ENCODE measurements at places on chromosomes 13 and 19.

DNA sequence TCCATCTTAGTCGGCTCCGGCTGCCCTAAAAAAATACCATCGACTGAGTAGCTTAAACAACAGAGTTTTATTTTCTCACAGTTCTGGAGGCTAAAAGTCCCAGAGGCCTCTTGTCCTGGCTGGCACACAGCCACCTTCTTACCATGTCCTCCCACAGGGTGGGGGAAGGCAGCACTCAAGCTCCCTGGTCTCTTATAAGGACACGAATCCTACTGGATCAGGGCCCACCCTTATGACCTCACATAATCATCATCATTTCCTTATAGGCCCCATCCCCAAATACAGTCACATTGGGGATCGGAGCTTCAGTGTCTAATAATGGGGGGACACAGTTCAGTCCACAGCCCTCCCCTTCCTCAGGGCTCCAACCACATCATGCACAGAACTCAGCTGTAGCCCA, 2.6 kb upstream of the TUBA3C start:
- DNase-seq = no peak

- no peak for DNase-seq
Observed at GRCh38 chr19:10747674-10748073, 29.8 kb downstream of the DNM2 start.

DNA sequence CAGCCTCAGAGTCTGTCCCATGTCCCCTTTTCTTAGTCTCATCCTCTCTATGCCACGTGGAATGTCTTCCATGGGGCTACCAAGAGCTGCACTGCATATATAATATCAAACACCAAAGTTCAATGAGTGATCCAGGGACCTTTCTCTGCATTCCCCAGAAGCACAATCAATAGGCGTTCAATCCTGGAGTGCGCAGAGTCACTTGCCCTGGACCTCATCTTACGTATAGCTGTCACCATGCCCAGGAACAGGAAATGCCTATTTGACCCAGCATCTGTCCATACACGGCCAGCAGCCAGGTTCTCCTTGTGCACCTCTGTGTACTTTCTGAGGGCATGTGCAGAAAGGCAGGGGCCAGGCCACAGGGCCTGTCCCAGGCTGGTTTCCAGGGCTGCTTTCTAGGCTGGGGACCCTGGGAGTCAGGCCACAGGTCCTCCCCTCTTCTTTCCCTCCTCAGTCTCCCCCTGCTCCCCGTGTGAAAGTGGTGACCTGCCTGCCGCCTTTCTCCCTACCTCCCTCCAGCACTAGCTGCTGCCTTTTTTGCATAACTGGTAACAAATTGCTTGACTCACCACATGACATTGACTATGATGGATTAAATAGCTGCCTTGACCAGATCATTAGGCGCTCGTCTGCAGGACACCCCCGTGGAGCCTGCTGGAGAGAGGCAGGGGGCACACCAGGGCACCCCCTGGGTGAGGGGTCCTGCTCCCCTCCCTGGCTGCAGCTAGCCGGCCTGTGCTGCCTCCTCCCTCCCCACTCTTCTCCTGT, 222.0 kb downstream of the ZNF536 start:
- DNase-seq = no peak

DNA sequence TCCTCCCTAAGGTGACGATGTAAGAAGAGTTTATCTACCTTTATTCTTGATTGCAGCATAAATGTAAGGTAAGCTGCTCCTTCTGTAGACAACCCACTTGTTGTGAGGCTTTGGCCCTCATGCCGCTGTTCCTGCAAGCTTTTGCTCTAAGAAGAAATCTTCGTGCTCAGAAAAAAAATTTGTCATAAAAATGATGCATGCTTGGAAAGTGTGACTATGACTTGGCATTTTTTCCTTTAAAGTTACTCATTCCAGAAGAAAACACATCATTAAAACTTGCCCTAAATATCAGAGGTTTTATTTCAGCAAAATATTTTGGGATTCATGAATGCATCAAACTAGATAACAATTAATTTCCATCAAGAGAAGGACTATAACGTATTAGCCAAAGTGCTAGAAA, 39.8 kb downstream of the KCTD12 start:
- no peak for DNase-seq

DNA sequence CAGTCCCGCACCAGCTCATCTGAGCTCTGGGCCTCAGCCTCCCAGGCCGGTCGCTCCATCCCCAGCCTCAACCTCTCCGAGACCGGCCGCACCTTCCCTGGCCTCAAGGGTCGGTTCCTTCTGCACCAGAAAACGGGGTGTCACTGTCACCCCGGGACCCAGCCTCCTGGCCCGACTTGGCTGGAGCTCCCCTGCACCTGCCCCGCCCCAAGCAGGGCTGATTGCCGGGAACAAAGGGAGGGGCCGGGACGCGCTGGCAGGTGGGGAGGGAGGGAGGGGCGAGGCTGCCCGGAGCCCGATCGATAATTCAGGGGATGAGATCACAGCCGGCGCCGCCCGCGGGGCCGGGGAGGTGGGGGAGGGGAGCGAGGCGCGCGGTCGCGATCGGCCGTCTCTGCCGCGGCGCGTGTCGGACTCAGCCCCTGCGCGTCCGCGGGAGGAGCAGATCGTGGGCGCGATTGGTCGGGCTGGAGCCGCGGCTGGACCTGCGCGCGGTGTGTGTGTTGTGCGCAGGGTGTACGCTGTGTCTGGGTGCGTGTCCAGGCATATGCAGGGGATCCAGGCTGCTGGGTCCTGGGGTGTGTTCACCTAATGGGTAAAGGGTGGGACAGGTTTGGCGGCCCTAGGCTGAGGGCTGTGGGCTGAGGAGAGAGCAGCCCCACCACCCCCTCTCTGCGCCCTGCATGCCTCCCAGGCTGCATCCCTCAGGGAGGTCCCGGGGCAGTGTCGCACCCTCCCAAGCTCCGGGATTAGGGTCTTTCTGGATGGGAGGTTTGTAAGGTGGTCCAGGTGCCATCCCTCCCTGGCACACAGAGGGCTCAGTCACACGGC, 1.1 kb upstream of the SHC2 start:
- DNase-seq = no peak

GRCh38 chr13:109872864-109873263, 86.5 kb upstream of the IRS2 start:
- DNase-seq = no peak

GRCh38 chr13:51925865-51926527, 64.2 kb downstream of the CCDC70 start:
- no peak for DNase-seq

GRCh38 chr19:56174550-56174949, 1.3 kb upstream of the GALP start:
- no peak for DNase-seq

- no peak for DNase-seq
Observed at GRCh38 chr19:41689993-41690800, 2.1 kb upstream of the CEACAM7 start.

DNA sequence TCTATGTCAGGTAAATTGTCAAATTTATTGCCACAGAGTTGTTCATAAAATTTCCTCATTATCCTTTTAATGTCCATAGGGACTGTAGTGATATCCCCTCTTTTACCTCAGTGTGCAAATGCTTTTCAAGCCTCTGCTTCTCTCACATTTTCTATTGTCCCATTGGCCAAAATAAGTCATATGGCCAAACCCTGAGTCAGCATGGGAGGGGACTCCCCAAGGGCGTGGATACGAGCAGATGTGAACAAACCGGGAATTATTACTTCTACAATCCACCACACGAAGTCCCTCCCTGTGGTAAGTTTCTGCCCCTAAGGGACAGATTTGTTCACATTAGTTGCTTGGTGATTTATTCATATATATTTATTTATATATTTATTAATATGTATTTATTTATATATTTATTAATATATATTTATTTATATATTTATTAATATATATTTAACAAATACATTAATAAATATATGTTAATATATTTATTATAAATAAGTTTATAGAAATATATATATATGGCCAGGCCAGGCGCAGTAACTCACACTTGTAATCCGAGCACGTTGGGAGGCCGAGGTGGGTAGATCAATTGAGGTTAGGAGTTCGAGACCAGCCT, 20.1 kb upstream of the CAMSAP3 start:
- DNase-seq = no peak

DNA sequence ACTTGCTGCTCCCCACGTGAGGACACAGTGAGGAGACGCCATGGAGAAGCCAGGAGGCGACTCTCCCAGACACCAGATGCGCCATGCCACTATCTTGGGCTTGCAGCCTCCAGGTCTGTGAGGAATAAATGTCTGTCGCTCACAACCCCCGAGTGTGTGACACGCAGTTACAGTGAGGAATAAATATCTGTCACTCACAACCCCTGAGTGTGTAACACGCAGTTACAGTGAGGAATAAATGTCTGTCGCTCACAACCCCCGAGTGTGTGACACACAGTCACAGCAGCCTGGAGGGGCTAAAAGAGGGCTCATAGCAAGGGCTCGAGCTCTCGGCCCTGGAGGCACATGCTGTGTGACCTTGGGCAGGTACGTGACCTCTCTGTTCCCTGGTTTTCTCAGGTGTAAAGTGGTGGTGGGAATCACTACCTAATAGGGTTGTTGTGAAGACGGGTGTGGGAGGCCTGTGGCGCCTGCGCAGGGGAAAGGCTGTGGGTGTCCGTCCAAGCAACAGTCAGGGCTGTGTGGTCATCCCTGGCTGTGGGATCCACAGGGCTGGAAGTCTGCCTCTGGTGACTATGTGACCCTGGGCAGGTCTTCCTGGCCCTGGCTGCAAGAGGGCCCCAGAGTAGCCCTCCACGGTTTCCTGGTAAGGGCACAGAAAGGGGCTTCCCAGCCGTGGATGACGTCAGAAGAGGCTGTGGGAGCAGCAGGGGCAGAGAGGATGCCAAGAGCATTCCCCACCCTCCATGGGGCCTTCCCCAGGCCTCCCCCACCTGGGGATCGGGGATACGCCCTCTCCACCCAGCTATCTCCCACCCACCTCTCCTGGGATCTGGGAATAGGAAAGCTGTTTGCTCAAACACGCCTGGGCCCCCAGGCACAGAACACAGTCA, 77.7 kb downstream of the C1QTNF9 start:
- no peak for DNase-seq

DNA sequence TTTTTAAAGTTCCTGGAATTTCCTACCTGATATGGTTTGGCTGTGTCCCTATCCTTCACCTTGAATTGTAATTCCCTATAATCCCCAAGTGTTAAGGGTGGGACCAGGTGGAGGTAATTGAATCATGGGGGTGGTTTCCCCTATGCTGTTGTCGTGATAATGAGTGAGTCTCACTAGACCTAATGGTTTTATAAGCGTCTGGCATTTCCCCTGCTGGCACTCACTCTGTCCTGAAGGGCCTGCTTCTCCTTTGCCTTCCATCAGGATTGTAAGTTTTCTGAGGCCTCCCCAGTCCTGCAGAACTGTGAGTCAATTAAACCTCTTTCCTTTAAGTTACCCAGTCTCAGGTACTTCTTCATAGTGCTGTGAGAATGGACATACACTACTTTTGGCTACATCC, 298.7 kb downstream of the HS6ST3 start:
- DNase-seq = no peak

- no peak for DNase-seq
Observed at GRCh38 chr13:103815619-103816018, 749.4 kb upstream of the SLC10A2 start.

- DNase-seq = no peak
Observed at GRCh38 chr19:38522915-38523314, 89.4 kb downstream of the RYR1 start.

DNA sequence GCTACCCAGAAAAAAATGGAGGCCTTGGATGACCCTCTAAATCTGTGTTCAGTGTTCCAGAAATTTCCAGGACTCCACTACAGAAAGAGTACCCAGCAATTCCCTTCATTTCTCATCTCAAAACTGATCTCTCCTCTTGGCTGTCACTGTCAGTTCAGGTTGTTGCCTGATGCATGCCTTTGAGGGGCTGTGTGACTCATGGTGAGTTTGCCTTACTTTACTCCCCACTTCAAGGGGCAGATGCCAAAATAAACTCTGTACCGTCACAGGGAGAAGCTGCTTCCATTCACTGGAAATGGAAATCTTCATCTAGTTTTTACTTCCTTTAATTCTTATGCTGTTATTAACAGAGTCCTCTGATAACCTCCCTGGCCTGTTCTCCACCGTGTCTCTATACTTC, 1075.0 kb downstream of the DIAPH3 start:
- DNase-seq = no peak

- DNase-seq = no peak
Observed at GRCh38 chr19:5870986-5871394, 650 bp upstream of the FUT5 start.

- DNase-seq = no peak
Observed at GRCh38 chr13:65063753-65064152, 2166.4 kb downstream of the PCDH9 start.

- DNase-seq = no peak
Observed at GRCh38 chr19:38634757-38635482, 12.5 kb upstream of the ACTN4 start.

DNA sequence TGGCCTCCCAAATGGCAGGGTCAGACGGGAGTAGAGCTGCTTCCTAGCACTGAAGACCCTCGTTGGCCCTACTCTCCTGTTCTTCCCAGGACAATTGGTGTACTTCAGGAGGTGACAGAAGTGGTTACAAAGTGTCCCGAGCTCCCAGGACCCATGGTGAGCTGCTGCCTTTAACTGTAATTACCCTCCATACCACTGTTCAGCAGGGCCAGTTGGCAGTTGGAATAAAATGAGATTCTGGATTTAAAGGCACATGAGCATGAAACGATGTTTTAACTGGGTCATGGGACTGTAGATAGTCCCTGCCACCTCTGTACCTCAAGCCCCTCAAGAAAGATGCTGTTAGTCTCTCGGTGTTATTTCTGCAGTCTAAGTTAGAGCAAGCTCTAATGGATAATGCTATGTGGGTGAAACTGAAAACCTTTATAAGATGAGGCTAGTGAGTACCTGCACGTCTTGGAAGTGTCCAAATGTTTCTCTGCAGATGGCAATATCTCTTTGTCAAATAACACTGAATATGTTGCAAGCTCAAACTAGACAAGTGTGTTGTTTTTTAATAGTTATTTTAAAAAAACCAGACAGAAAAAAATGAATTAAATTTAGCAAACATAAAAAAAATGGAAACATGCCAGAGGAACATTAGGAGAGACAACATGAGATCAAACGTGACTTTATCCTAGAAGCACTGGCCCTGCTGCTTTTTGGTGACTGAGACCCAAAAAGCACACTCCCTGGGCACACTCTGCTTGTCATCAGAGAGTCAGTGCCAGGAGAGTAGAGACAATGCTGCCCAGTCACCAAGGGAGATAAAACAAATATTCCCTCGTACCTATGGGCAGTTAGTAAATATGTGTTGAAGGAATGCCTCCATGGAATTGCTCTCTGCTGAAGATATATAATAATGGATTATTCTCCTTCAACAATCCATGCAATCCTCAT, 266.3 kb downstream of the LMO7 start:
- DNase-seq = no peak

- no peak for DNase-seq
Observed at GRCh38 chr19:43416951-43417623, 2.4 kb downstream of the TEX101 start.

GRCh38 chr19:16232568-16232967, 34.9 kb downstream of the AP1M1 start:
- no peak for DNase-seq

DNA sequence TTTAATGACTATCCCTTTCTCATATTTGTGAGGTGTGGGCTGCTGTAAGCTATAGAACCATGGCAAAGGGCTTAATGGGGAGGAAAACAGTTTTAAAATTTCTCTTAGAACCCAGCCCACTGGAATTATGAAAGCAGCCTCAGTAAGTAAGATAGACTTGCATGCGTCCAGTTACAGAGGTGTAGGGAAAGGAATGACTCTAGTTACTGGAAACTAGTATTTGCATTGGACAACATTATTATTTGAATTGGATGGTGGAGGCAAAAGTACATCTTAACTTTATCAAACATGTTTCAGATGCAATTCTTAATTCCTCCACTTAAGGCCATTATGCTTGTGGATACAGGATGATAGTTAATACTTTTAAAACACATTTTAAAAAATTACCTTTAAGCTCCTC, 292.9 kb downstream of the SPRY2 start:
- no peak for DNase-seq

All from activated CD8-positive, alpha-beta memory T cell treated with anti-CD3 and anti-CD28 coated beads for 1 hour (primary cell).